ENCODE measurements at places on chromosomes 5 and 9.
A peak's percentile ranks its signal among the peaks of the same experiment; 100 is the strongest.

GRCh38 chr9:136995362-136995761 lies 1.0 kb downstream of the CLIC3 start:
- DNase-seq, result no peak

DNA sequence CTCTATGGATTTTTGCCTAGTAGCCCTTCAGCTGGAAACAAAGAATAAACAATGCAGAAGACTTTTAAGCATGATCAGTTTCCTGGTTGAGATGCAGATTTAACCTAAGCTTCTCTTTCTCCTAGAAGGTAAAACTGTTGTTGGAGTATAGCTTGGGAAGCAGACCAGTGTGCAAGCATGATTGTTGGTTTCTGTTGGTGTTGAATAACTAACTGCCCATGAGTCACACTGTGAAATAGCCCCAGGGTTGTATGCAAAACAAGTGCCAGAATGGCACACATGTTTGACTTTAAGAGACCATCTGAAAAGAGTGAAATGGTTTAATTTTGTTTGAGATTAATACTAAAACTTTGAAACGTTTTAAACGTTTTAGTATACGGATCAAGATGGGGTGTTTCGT lies 227.1 kb downstream of the ARHGEF28 start:
- no peak for DNase-seq

GRCh38 chr9:129391221-129391661 lies 213.2 kb upstream of the IER5L start:
- no peak for DNase-seq

GRCh38 chr9:129139993-129140396 lies 28.8 kb downstream of the PTPA start:
- peak; percentile 92 for DNase-seq

GRCh38 chr5:28576022-28576421 lies 1537.6 kb upstream of the CDH9 start:
- DNase-seq, result no peak

- DNase-seq, result no peak
Observed at GRCh38 chr9:113695901-113696300, 180.2 kb upstream of the ZNF618 start.

DNA sequence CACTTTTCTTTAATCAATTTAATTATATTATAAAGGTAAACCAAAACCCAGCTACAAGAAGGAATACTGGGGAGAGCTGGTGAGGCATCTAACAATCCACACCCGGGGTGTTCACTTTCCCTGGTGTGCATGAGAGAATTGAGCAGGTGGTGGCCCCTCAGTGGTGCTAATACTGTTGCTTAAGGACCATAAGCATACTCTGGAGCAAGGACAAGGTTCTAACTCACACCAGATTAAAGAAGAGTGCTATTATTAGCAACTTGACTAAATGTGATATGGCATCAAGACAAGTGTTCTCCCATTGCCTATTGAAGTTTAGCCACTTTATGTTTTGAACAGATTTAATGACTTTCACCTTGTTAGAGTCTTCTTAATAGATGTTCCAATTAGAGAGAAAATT lies 8.8 kb downstream of the RGS7BP start:
- DNase-seq, result no peak

GRCh38 chr9:127612939-127613582 lies 984 bp downstream of the STXBP1 start:
- peak; percentile 51 for DNase-seq

GRCh38 chr9:137552022-137552768 lies 516 bp downstream of the MRPL41 start:
- peak; percentile 33 for DNase-seq

GRCh38 chr9:133088146-133088750 lies 26.5 kb downstream of the CEL start:
- DNase-seq, result no peak

DNA sequence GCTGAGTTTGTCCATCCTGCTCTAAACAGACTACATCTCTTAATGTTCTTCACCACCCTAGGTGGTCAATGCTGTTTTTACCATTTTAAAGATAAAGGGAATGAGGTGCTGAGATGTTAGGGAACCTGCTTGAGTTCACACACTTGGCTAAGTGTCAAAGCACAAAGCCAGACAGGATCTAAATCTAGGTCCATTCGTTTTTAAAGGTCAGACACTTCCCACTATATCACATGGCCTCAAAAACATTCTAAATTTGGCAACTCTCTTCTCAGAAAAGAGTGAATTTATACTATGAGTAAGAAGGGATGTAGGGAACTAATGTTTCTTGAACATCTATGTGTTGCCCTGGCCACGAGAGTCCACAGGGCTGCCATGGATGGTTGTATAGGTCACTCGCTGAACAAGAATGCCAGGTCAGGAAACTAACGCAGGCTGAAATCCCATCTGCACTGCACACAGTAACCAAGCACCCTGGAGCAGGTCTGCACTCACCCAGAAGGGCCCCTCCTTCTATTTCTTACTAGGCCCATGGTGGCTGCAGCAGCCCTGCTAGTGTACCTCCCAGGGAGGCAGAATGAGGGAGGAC lies 213.0 kb downstream of the SPOCK1 start:
- DNase-seq, result no peak

DNA sequence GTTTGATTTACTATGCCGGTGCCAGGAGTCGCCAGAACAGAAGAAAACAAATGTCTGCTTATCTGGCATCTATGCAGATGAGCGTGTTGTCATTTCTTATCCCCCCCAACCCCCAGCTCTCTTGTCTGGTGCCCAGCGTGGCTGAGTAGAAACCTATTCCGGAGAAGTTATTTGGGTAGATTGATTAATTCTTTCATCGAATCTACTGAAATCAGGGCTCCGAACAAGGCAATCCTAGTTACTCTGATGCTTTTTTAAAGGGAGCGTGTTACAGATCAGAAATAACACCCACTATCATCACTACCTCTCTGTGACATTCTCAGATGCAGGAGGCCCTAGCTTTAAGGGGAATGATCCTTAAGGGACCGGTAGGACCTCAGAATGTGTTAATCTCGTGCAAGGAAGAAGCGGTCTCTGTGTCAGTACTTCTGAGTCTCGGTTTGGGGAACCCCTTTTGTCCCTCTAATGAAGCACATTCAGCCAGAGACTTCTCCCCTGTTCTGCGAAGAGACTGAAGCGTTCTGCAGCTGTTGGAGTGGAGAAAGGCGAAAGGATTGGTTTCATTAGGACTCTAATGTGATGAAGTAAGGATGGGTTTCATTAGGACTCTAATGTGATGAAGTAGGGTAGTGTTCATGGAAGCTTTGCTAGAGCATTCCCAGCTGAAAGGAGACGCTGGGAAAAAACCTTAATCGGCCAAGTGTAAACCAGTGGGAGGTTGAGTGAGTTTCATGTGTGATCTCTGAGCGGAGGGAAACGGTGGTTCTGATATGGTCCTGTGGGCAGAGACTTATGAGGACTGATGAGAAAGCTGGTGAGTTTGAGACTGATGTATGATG lies 1.5 kb downstream of the PIP5K1B start:
- DNase-seq, result no peak

DNA sequence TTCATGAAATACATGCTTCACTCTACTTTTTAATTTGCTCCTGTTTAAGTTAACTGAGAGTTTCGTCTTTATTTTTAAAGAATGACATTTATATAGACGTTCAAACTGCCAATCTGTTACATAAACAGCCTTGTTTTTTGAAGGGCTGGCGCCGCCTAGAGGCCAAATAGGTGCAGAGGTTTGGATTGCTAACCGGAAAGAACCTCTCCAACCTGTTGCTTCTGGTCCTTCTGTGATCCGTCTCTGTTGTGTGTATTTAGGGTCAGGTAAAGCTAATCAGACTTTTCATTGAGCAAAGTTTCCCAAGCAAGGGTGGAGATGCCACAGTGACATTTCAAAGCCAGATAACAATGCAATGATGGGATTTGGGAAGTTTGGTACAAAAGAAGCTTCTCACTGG lies 39.5 kb upstream of the GLIS3 start:
- DNase-seq, result peak; percentile 85

GRCh38 chr9:135068776-135069415 lies 18.6 kb upstream of the OLFM1 start:
- DNase-seq, result no peak

DNA sequence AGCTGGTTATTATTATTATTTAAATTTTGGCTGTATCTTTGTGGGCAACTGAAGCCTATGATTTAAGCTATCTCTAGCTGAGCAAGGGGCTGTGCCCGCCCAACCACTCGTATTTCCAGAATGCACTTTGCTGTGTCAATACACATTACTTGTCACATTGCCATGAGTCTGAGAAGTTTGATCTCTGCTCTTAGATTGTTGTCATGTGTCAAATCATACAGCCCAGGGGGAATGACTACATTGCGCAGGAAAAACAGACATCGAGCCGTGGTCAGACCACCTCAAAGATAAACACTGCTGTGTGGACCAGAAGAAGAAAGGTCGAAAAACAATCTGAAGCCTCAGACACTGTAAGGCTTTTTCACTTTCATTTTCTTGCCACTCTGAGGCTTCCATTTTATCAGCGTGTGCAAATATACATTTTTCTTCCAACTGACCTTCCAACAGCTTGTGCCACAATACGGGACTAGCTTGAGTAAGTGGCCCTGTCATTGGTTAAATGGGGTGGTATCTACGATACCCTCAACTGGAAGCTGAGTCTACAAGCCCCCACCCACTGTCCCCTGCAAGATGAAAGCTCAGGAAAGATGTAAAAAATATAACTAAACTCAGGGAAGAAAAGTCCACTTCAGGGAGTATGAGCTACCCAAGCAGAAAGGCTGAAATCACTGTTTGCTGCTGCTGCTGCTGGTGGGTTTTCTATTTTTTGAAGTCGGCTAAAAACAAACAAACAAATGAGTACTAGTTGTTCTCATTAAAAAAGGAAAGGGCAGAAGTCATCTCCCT lies 603.0 kb downstream of the BNC2 start:
- no peak for DNase-seq

- peak; percentile 50 for DNase-seq
Observed at GRCh38 chr9:133359399-133360175, 3.2 kb downstream of the SURF2 start.

DNA sequence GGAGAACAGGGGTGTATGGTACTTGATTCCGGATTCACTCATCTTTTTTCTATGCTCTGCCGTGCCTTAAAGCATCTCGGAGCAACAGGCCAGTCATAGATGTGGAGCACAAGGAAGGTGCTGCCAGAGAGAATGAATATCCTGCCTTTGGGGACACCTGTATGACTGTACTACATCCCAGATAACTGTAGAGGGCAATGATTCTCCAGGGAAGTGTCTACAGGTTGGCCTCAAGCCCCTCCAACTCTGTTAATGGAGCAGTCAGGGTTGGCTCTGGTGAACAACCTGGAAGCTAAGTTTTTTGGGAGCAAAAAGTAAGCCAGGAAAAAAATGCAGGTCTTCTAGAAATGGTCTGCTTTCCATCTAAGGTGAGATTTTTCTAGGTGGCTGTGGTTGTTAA lies 71.0 kb downstream of the NREP start:
- no peak for DNase-seq

- DNase-seq, result no peak
Observed at GRCh38 chr5:14728459-14728938, 64.0 kb downstream of the OTULIN start.

GRCh38 chr9:87389936-87390335 lies 107.7 kb upstream of the DAPK1 start:
- no peak for DNase-seq

DNA sequence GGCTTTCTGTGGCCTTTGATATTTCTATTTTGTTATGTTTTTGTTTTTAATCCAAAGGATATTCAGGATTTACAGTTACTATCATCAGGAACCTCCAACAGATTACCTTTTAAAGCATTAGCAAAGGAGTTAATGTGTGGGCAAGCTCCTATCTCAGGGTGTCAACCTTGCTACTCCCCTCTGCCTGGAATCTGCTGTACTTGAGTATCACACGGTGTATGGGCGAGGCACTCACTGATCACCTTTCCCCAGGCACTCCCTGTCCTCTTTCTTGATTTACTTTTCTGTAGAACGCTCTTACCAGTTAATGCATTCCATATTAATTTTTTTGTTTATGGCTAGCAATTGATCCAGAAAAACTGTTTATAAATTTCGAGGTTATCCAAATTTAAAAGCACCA lies 117.0 kb upstream of the GAS1 start:
- no peak for DNase-seq

DNA sequence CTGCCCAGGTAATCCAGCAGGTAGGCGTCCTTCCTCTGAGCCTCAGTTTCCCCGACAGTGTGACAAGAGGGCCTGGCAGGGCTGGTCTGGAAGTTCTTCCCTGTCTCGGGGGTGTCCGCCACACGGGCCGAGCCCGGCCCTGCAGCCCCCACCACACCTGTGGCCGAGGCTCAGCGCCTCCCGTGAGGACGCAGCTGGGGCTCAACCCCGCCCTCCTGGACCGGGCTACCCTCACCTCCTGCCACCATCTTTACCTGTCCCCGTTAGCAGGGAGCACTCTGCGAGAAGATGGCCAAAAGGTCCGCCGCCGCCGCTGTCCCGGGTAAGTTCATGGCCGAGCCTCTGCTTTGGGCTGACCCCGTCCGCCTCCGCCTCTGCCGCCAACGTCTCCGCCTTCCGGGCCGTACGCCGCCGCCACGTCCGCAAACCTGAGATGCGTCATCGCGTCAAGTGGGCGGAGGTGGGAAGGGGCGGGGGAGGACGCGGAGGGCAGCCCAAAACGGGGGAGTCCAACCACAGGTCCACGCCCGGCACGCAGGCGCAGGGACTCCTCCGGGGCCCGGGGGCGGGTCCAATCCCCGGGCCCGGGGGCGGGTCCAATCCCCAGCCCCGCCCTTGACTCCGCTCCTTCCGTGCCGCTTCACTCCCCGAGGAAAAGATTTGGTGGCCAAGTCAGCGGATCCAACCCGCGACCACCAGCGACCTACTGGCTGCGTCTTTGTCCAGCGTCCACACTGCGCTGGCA lies at the start of gene LYSMD3:
Gene LYSMD3, minus strand, starts transcription at position 391 of the 745 bp plus-strand sequence. CDS start 4,295 bp downstream, outside the sequence.
- DNase-seq, result peak; percentile 97

DNA sequence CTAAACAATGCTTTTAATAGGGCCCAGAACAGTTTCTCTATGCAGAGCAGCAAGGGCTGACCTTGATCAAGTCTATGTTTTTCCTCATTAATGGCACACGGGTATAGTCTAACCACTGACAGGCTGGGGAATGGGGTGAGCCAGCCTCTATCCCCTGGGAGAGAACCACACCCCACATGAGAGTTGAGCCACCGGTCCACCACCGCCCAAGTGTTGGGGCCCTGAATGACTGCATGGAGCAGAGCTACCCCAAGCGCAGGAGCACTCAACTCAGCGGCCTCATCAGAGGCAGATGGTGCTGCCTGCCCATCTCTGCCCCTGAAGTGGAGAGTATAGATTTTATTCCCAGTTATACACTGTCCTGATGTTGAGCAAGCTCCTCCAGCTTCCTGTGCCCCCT lies 247.9 kb upstream of the IRX1 start:
- no peak for DNase-seq

- peak; percentile 5 for DNase-seq
Observed at GRCh38 chr5:18772475-18772874, 1138.2 kb downstream of the TAF11L14 start.

- DNase-seq, result no peak
Observed at GRCh38 chr9:27227192-27227591, 69.8 kb downstream of the EQTN start.

DNA sequence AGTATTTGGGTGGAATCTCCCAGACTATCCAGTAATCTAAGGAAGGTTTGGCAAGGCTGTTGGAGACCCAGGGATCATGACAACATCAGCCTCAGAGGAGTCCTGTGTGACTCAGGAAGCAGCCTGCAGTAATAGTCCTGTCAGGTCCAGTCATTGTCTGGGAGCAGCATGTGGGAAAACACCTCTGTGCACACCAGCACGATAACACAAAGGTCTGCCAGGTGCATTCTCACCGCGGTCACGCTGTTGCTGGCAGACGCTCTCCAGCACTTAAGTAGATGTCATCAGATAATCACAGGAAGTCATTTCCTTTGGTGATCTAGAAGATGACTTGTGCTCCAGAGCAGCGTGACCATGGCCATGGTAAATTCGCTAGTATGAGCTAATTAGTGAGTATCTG lies 99.2 kb upstream of the IQGAP2 start:
- peak; percentile 52 for DNase-seq

All from CD4-positive, alpha-beta T cell treated with Interleukin-6 for 4 hours (primary cell).